Astrocyte (in vitro differentiated cells and primary cell): ENCODE measurements at places on chromosomes 16 and 17.

- peak; percentile 12 for DNase-seq
Measured at GRCh38 chr16:50644729-50645128, 36.4 kb downstream of the SNX20 start.

GRCh38 chr17:51499897-51500296, 239.6 kb downstream of the UTP18 start:
- DNase-seq = no peak

GRCh38 chr17:20206591-20206990, 197.4 kb downstream of the SPECC1 start:
- peak; percentile 81 for DNase-seq

DNA sequence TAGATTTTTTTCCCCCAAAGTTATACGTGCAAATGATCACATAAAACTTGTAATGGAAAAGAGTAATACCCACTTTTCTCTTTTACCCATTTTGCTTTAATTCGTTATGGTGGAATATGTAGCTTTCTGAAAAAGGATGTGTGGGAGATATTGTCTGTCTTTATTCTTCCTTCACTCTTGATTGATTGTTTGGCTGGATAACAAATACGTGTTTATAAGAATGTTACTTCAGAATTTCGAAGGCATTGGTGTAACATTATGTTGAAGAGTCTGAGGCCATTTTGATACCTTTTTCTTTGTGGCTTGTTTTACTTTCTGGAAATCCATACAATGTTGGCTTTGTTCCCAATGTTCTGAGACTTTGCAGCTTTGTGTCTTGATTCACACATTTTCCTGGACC, 71.4 kb downstream of the BCAS3 start:
- no peak for DNase-seq

- no peak for DNase-seq
Measured at GRCh38 chr16:84569382-84569987, 48.4 kb downstream of the COTL1 start.

DNA sequence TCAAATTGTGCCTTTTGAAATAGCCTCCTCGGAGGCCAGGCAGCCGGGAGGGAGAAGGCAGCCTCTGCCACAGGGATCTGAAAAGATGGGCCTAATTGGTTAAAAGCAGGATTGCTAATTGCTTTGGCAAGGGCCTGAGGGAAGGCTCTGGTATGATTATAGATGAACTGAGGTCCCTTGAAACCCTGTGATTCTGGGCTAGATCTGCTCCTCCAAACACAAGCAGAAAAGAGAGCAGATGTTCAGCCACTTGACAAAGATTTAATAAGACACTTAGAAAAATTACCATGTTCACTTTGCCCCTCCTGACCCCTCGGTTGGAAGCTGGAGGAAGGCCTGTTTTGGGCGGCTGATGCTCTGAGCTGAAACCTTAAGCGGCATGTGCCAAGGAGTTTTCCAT, 209.5 kb upstream of the MPHOSPH6 start:
- DNase-seq = no peak

GRCh38 chr17:57366558-57367351, 110.4 kb downstream of the MSI2 start:
- DNase-seq = no peak

- no peak for DNase-seq
Measured at GRCh38 chr17:11730747-11731146, 132.5 kb downstream of the DNAH9 start.

DNA sequence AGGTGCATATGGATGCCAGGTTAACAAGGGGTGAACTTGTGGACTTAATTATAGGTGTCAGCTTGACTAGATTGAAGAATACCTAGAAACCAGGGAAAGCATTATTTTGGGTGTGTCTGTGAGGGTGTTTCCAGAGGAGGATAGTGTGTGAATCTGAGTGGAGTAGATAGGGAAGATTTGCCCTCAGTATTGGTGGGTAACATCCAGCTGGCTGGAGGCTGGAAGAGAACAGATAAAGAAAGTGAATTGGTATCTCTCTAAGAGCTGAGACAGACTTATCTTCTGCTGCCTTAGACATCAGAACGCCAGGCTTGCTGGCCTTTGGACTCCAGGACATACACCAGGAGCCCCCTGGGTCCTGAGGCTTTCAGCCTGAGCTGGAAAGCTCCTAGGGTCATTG, 75.2 kb downstream of the CDRT15 start:
- no peak for DNase-seq

DNA sequence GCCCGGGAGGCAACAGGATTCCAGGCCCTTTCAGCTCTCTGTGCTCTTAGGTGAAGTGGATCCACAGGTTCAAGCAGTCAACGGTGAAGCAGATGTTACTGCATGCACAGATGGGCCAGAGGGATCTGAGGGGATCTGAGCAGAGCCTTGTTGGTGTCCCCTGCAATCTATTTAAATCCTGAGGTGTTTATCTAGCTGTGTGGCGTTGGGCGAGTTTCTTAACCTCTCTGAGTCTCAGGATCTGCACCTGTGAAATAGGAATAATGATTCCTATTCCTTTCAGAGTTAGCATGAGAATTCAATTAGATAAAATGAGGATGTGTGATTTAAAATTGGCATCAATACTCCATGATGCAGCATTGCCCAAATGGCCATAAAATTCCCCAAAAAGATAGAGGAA, 237.3 kb upstream of the CDH5 start:
- DNase-seq = no peak
